ENCODE measurements at places on chromosomes 12 and 14.
A peak's percentile ranks its signal among the peaks of the same experiment; 100 is the strongest.

- no peak for DNase-seq
- H3K27me3 ChIP-seq = no peaks in the 10 kb centered on the region
- no peak overlapping the region for H3K27ac ChIP-seq
Observed at GRCh38 chr12:32496946-32497345, 97.6 kb downstream of the FGD4 start.

- peak within 1 kb of the TSS; percentile 58 for H3K4me3 ChIP-seq
- DNase-seq = peak; percentile 70
- H3K27ac ChIP-seq = no peak within 1 kb of the TSS
- H3K27me3 ChIP-seq = no peaks in the 10 kb centered on the region
- H3K4me1 ChIP-seq = no peaks in the 10 kb centered on the region
Observed at GRCh38 chr12:79690638-79691510, at the start of gene PAWR. Gene PAWR (minus strand): TSS chr12:79690964. CDS start chr12:79690244, 720 bp downstream.

DNA sequence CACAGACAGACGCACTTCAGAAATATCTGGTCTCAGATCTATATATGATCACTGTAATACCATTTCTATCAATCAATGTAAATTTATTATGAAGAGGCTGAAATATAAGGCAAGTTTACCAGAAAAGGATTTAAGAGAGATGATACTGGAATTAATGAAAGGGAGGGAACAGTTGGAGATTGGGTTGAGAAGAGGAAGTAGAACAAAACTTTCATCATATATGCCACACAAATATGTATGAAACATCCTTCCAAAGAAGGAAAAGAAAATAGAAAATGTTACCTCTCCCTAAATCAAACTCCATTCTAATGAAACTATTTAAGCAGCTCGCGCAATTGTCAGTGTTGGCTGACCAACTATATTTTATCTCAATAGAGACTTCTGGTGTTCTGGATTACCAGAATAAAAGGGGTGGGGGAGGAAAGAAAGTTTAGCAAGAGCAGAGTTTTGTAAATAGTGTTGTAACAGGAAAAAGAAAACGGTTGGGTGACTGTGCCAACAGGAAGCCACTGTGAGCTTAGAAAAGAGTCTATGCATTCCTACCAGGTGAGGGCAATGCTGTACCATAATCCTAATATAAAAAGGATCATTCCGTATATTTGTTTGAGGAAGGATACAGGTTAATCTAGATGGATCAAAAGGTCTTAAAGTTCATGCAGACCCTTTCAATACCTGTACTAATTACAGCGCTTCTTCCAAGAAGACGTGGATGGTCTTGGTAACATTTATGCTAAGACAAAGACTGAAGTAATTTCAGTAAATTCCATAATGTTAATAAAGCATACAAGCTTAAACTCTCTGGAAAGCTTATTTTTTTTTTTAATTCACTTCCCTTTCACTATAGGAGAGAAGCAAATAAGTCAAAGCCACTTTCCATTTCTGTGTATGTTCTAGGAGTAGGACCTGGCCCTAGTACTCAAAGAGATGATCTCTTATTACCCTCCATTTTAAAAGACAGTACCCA is 14.5 kb upstream of the LLPH start:
- peak; percentile 20 for DNase-seq
- no peak overlapping the region for H3K27ac ChIP-seq
- H3K4me3 ChIP-seq = no peak overlapping the region
- no peaks in the 10 kb centered on the region for H3K4me1 ChIP-seq
- H3K36me3 ChIP-seq = no peaks in the 10 kb centered on the region
- H3K27me3 ChIP-seq = no peaks in the 10 kb centered on the region

DNA sequence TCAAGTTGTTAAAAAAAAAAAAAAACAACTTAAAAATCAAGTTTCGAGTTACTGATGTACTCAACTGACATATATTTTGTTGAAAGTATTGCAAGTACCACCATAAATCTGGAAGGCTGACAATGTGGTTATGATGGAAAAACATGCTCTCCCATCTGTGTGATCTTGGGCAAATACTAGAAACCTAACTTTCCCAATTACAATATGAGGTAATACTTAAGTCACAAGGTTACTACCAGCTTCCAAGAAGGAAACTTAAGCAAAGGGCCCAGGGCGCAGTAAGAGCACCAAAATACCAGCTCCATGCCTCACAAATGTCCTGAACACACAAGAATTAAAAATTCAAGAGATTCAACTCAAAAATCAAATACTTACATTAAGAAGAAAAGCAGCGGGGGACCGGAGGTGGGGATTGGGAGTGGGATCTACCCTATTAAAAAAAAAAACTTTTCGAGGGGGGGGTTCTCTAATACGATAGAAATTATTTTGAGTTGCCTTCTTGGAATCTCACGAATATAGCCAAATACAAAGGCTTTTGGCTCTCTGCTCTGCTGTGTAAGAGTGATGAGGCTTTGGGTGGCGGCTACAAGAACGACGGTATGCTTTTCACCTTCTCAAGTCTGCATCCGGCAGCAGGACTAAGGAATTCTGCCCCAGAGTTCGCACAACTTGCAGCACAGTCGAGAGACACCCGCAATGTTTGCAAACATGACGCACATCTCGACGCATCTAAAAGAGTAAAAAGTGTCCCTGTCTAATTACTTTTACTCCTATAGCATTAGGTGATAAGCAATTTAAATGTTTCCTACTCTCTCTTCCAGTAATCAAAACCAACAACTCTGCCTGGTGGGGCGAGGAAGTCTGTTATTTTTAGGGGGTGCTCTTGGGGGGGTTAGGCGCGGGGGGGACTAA is 1.1 kb downstream of the SAV1 start:
- no peaks in the 10 kb centered on the region for H3K36me3 ChIP-seq
- peaks cover 4% of the 10 kb centered on the region for H3K4me1 ChIP-seq
- no peak overlapping the region for H3K27ac ChIP-seq
- peak overlapping the region; percentile 66 for H3K4me3 ChIP-seq

DNA sequence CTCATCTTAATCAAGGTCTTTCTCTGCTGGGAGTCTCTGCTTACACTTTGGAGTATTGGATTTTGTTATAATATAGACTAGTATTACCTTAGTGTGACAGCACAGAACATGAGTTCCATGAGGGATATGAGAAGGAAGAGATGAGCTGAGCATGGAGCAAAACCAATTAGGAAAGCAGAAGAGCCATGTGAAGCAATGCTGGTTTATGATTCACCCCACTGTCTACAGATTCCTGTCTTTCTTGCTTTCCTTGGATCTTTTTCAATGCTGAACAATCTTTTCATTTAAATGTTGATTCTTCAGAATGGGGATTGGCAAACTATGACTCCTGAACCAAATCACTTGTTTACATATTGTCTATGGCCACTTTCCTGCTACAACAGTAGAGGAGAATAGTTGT is 70.4 kb upstream of the KITLG start:
- H3K27ac ChIP-seq = no peak overlapping the region
- H3K36me3 ChIP-seq = no peaks in the 10 kb centered on the region
- no peaks in the 10 kb centered on the region for H3K4me1 ChIP-seq
- no peak for DNase-seq

DNA sequence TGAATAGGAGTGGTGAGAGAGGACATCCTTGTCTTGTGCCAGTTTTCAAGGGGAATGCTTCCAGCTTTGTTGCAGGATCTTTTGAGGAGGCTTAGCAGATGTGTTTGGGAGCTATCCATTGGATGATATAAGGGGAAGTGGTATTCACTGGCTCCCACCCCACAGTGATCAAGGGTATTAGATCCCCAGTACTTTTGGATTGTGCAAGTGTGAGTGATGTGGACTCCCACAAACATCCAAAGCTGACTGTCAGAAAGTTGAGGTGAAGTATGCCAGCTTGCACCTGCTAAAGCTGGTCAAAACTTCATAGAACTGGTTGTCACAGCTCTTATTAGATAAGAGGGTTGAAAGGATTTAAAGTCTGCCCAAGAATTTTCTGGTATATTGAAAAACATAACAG is 110.1 kb upstream of the BTG1 start:
- H3K27me3 ChIP-seq = no peaks in the 10 kb centered on the region
- H3K4me1 ChIP-seq = peaks cover 4% of the 10 kb centered on the region
- H3K36me3 ChIP-seq = no peaks in the 10 kb centered on the region
- no peak overlapping the region for H3K27ac ChIP-seq
